ENCODE measurements at places on chromosomes 13 and 19. TPM values are rescaled to one million over a fixed set of nuclear protein-coding genes. Genes with fewer than 3 reads are reported as not detected.

DNA sequence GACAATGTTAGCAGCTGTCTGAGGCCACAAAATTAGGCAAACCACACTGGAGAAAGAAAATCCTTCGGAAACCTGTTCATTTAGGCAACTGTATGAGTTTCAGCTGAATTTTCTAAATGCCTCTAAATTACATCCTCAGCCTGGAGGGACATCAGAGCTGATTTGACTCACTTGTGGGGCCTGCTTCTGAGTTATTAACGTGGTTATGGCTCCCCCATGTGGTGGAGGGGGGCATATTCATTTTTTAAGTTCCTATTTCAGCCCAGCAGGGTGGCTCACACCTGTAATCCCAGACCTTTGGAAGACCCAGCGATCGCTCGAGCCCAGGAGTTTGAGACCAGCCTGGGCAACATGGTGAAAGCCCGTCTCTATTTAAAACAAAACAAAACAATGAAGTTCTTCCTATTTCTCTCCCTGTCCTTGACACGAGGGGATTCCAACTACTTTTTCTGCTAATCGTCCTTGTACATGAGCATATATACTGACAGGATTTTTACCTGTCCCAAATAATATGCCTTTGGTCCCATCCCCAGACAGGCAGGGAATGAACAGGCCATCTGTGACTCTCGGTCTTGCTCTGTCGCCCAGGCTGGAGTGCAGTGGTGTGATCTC lies 31.5 kb upstream of the HIF3A start:
- peak; percentile 76 for DNase-seq

DNA sequence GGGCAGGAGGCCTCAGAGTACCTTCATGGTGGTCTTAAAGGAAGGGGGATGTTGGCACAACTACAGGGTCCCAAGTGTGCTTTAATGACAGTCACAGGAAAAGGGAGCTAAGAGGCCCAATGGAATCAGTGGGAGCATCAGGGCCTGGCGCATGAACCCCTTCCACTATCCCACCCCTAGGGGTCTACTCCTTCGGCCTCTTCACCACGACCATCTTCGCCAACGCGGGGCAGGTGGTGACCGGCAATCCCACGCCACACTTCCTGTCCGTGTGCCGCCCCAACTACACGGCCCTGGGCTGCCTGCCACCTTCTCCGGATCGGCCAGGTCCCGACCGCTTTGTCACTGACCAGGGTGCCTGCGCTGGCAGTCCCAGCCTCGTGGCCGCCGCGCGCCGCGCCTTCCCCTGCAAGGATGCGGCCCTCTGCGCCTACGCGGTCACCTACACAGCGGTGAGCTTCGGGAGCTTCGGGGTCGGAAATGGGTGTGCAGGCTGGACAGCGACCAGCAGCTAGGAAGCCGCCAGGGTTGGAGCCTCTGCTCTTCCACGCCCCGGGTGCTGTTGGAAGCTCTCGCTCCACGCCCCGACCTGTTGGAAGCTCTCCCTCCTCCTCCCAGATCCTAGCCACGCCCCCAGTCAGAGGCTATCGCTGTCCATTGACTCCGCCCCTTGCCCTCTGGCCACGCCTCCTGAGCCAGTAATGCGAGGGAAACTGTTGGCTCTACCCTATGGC lies 6.0 kb downstream of the PLPPR2 start:
- no peak for DNase-seq

DNA sequence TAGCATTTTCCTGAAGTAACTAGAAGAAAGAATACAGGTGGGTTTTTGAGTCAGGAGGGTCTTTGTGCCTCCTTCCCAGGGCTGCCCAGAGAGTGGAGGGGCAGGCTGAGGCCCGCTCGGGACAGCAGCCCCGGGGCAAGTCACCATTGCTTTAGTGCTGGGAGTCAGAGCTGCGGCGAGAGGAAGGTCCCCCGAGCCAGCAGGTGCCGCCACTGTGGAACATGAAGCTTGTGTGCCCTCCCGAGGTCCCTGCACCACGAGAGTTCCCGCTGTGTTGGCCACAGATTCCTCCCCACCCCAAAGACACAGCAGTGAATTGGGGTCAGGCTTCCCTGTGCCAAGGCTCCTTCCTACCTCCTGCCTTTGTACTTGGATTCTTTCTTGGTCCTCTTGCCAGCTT lies 50.9 kb upstream of the TEX29 start:
- no peak for DNase-seq

GRCh38 chr13:44359983-44360375 lies 13.6 kb upstream of the SERP2 start:
- no peak for DNase-seq

DNA sequence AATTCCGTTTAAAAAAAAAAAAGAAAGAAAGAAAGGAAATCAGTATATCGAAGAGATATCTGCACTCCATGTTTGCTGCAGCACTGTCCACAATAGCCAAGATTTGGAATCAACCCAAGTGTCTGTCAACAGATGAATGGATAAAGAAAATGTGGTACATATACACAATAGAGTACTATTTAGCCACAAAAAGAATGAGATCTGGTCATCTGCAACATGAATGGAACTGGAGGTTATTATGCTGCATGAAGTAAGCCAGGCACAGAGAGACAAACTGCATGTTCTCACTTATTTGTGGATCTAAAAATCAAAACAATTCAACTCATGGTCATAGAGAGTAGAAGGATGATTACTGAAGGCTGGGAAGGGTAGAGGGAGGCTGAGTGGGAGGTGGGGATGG lies 16.3 kb downstream of the ZNF565 start:
- DNase-seq = no peak

GRCh38 chr13:72295153-72295552 lies 428.1 kb upstream of the DACH1 start:
- no peak for DNase-seq

- no peak for DNase-seq
These were observed 188.0 kb upstream of the IRS2 start for GRCh38 chr13:109974354-109974753.

DNA sequence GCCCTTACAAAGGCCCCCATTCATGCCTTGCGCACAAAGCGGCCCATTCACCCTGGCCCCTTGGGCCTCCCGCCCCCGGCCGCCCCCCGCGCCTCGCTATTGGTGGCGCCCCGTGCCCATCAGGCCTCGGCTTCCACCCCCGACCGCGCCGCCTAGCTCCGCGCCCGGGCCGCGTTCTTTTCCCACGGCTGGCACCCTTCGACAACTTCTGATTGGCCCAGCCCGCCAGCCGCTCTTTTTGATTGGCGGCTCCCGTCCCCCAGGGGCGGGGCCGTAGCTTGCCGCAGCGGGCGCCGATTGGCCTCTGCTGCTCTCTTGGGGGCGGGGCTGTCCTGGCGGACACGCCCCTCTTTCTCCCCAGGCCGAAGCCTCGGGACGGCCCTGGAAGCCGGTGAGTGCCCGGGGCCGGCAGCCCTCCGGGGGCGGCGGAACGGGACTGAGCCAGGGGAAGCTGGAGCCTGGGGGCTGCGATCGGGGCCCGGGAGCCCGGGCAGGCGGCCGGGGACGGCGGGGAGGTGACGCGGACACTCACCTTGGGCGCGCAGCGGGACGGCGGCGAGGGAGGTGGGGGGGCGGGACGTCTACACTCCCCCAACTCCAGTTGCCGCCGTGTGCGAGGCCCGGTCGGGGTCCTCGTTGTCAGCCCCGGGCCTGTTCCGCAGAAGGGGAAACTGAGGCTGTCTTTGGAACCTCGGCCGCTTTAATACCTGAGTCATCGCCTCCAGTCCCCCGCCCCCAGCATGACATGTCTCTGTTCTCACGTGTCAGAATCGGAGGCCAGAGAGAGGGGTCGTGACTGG lies at the start of gene MYH14:
Gene MYH14 (plus strand): TSS at position 342 of the 800 bp plus-strand sequence. CDS start 6,744 bp downstream, outside the sequence.
- DNase-seq = peak; percentile 81

DNA sequence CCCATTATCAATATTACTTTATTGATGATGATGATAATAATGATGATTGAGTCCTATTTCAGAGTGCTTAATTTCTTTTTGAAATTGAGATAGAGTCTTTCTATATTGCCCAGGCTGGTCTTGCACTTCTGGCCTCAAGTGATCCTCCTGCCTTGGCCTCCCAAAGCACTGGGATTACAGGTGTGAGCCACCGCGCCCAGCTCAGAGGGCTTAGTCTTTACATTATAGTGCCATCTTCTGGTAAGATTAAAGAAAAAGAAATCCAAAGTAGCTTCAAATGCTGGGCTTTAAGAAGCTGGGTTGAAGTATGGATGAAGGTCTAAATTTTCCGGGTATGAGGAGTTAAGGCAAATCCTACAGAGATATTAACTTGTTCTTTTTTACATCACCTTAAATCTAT lies 3.4 kb upstream of the ZNF333 start:
- no peak for DNase-seq

DNA sequence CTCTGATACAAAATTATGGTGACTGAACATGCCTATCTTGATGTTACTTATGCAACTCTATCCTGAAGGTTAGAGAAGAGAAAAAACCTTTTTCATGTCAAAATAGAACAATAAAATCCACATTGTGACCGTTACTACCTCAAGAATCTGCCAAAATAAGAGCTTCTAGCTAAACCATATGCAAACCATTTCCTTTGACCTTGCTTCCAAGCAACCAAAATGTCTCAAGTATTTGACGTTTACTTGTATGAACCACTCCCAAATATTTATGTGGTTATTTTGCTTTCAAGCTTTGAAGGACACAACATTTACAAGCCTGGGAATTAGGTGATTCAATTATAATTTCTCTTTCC lies 13.9 kb downstream of the FOXO1 start:
- no peak for DNase-seq

GRCh38 chr19:5392486-5392885 lies 51.9 kb upstream of the PTPRS start:
- no peak for DNase-seq

DNA sequence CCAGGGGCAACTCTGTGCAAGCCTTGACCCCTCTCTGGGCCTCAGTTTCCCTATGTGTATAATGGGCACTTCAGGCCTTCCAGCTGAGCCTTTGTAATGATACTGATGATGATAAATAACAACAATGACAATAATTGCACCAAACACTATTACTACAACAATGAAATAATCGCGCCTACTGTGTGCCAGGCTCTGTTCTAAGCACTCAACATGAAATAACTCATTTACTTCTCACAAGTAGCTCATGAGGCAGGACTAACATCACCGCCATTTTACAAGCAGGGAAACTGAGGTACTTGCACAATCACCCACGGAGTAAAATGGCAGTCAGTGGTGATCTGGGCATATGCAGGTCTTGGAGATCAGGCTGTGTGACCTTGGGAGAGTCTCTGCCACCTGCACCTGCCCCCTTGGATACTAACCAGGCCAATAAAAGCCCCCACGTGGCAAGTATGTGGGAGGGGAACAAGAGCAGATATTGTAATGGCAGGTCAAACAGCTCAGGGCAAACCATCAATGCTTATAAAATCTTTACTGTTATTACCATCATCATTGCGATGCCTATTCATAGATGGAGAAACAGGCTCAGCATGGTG lies 540 bp upstream of the ANGPTL8 start:
- no peak for DNase-seq

The UBAC2 gene
- polyA plus RNA-seq = 43.0 TPM

The CDX2 gene
- polyA plus RNA-seq = 146 TPM

The SIGLEC8 gene
- polyA plus RNA-seq = 0.60 TPM

The RAB3A gene
- polyA plus RNA-seq = 2.1 TPM

The RFPL4A gene
- polyA plus RNA-seq = not detected
